ENCODE measurements at places on chromosomes 2 and 18. TPM values are rescaled to one million over a fixed set of nuclear protein-coding genes. Genes with fewer than 3 reads are reported as not detected.

GRCh38 chr2:71001981-71002570 lies 7.4 kb upstream of the TEX261 start:
- H3K27ac ChIP-seq = no peak overlapping the region
- DNase-seq = no peak
- peaks cover 7% of the 10 kb centered on the region for H3K4me1 ChIP-seq
- peaks cover 2% of the 10 kb centered on the region for H3K27me3 ChIP-seq
- H3K36me3 ChIP-seq = no peaks in the 10 kb centered on the region
- H3K4me3 ChIP-seq = no peak overlapping the region

DNA sequence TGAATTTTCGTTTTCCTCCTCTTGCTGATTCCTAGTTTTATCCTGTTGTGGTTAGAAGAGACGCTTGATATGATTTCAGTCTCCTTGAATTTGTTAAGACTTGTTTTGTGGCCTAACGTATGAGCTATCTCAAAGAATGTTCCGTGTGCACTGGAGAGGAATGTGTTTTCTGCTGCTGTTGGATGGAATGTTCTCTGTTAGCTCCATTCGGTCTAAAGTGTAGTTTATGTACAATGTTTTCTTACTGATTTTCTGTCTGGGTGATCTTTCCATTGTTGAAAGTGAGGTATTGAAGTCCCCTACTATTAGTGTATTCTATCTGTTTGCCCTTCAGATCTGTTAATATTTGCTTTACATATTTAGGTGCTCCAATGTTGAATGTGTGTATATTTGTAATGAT lies 25.9 kb downstream of the COLEC11 start:
- H3K36me3 ChIP-seq = no peaks in the 10 kb centered on the region
- H3K27ac ChIP-seq = no peak overlapping the region
- H3K4me3 ChIP-seq = no peak overlapping the region
- no peaks in the 10 kb centered on the region for H3K27me3 ChIP-seq

DNA sequence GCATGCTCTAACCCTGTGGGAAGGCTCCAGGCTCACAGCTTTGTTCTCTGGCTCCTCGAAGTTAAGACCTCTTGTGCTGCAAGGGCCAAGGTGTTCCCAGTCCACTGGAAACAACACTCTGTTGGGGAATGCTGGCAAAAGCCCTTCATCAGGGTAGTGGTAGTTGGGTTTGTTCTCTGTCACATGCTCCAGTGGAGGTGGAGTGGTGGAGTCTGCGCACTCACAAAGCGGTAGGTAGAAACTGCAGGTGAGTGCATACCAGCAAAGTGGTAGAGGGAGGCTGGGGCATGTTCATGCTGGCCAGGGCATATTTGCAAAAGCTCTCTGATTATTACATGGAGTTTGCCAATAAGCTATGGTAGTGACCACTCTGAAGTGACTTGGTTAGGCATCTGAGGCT lies 410.5 kb downstream of the CDH19 start:
- no peaks in the 10 kb centered on the region for H3K27me3 ChIP-seq
- no peaks in the 10 kb centered on the region for H3K36me3 ChIP-seq
- H3K4me1 ChIP-seq = no peaks in the 10 kb centered on the region
- no peak overlapping the region for H3K27ac ChIP-seq
- no peak overlapping the region for H3K4me3 ChIP-seq

DNA sequence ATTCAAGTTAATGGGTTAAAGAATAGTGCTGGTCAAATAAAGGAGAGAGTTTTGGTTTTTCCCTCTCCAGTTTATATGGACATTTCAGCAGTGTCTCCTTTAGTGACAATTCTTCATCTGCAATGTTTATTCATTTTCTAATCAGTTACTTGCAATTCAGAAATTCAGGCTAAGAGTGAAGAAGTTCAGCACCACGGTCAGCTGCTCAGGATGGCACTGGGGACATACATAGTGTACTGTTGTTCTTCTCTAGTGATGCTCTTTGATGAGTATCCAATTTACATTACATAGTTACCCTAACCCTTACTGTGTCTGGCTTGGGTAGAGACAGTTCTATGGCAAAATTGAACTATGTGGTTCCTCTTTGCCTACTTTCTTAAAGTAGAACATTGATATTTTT lies 412.7 kb downstream of the CNTNAP5 start:
- no peak overlapping the region for H3K27ac ChIP-seq
- H3K36me3 ChIP-seq = no peaks in the 10 kb centered on the region
- H3K4me1 ChIP-seq = no peaks in the 10 kb centered on the region
- H3K4me3 ChIP-seq = no peak overlapping the region
- H3K27me3 ChIP-seq = no peaks in the 10 kb centered on the region

GRCh38 chr2:175107146-175107545 lies 60.9 kb downstream of the ATF2 start:
- no peaks in the 10 kb centered on the region for H3K4me1 ChIP-seq
- DNase-seq = no peak
- H3K4me3 ChIP-seq = no peak overlapping the region
- H3K27me3 ChIP-seq = no peaks in the 10 kb centered on the region

DNA sequence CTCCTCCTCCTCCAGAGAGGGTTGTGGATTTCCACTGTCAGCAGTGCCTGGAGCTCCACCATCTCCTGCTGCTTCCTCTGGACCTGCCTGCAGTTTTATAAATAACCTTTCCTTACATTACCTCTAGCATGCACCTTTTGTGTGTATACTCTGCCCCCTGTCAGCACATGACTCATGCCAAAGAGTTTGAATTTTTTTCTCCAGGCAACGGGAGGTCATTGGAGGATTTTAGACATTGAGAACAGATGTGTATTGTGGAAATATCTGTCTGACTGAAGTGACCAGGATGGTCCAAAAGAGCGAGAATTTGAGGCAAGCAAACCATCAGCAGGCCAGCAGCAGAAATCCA lies 31.7 kb downstream of the IL37 start:
- no peaks in the 10 kb centered on the region for H3K4me1 ChIP-seq
- H3K27me3 ChIP-seq = no peaks in the 10 kb centered on the region
- no peak overlapping the region for H3K27ac ChIP-seq
- no peak overlapping the region for H3K4me3 ChIP-seq
- H3K36me3 ChIP-seq = no peaks in the 10 kb centered on the region
- DNase-seq = no peak

DNA sequence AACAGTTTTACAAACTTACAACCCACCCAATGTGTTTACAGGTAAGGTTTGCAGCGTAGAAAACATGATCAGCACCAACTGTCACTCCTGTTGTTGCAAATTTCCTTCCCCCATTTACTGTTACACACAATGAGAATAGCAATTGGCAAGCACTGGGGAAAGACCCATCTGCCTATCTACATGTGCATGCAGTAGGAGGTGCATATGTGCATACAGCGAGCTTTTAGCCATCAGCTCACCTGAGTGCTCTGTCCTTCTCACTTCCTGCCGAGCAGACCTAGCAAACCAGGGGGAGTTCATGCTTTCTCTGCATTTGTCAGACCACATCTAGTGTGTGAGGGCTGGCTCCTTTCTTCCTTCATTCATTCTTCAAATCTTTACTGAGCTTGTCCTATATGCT lies 49.9 kb upstream of the ARL4C start:
- peaks cover 7% of the 10 kb centered on the region for H3K27me3 ChIP-seq
- H3K27ac ChIP-seq = no peak overlapping the region

GRCh38 chr2:161400076-161400475 lies 16.0 kb upstream of the TBR1 start:
- no peak overlapping the region for H3K4me3 ChIP-seq
- no peak for DNase-seq
- H3K27ac ChIP-seq = no peak overlapping the region
- no peaks in the 10 kb centered on the region for H3K4me1 ChIP-seq
- peaks cover 45% of the 10 kb centered on the region for H3K36me3 ChIP-seq

- H3K4me1 ChIP-seq = no peaks in the 10 kb centered on the region
- H3K36me3 ChIP-seq = no peaks in the 10 kb centered on the region
- peaks cover 9% of the 10 kb centered on the region for H3K27me3 ChIP-seq
- no peak overlapping the region for H3K27ac ChIP-seq
- no peak for DNase-seq
- H3K4me3 ChIP-seq = no peak overlapping the region
Measured at GRCh38 chr2:128770143-128771085, 451.7 kb upstream of the HS6ST1 start.

GRCh38 chr18:68843473-68844089 lies 45.7 kb downstream of the CCDC102B start:
- no peaks in the 10 kb centered on the region for H3K36me3 ChIP-seq
- H3K27ac ChIP-seq = no peak overlapping the region
- H3K27me3 ChIP-seq = no peaks in the 10 kb centered on the region
- no peak overlapping the region for H3K4me3 ChIP-seq

- no peaks in the 10 kb centered on the region for H3K36me3 ChIP-seq
- peaks cover 13% of the 10 kb centered on the region for H3K27me3 ChIP-seq
- DNase-seq = no peak
Measured at GRCh38 chr2:11980809-11981208, 234.4 kb downstream of the LPIN1 start.

DNA sequence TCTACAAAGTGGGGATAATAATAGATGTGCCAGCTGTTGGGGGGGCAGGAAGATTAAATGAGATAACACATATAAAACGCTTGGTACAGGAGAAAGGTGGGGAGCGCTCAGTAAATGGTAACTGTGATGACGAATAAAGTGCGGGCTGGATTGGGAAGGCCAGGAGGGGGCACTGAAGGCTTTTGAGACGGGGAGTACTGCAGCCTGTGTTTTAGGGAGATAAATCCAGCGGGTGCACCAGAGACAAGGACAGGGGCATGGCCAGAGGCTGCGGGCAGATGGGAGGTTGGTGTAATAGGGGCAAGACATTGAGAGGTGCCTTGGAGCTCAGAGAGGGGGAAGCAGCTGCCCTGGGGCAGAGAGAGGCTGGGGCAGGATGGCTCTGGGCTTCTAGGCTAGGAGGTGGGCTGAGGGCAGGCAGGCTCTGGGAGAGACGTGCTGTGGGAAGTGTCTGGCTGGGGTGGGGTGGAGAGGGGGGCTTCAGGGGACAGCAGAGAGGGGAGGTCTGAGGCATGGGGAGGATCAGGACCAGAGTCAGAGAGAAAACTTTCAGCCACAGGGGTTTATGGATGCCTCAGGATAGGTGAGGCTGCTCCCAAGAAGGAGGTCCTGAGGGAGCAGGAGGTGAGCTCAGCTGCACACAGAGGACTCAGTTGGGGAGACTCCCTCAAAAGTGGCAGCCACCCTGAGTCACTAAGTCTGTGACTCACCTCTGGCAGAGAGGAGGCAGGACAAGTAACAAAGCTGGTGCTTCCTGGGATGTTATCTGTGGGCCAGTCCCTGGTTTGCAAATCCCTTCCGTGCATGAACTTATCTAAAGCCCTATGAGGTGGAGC lies 18.8 kb downstream of the TEX44 start:
- peak overlapping the region; percentile 97 for H3K27ac ChIP-seq
- H3K27me3 ChIP-seq = no peaks in the 10 kb centered on the region
- peak overlapping the region; percentile 44 for H3K4me3 ChIP-seq
- peak; percentile 85 for DNase-seq

Gene RAB6C
- not detected for total RNA-seq

Gene DSC3
- not detected for total RNA-seq

Gene PLEKHB2
- 52.2 TPM for total RNA-seq

Data from activated CD4-positive, alpha-beta memory T cell treated with anti-CD3 and anti-CD28 coated beads for 36 hours (primary cell).